Thoracic aorta endothelial cell (primary cell): ENCODE measurements at places on chromosomes 16 and 17. TPM values are rescaled to one million over a fixed set of nuclear protein-coding genes. Genes with fewer than 3 reads are reported as not detected.

The TBC1D26 gene
- total RNA-seq: not detected in 2 replicates

The GCGR gene
- not detected in 2 replicates for total RNA-seq

The PTX4 gene
- total RNA-seq: not detected in 2 replicates

The NDEL1 gene
- total RNA-seq: 61.8 and 62.6 TPM in 2 replicates

The BCL6B gene
- total RNA-seq: 86.7 and 109 TPM in 2 replicates

The CRAMP1 gene
- total RNA-seq: 16.0 and 20.3 TPM in 2 replicates

The KCNJ16 gene
- total RNA-seq: under 0.01 and 0.13 TPM in 2 replicates

The KRTAP4-9 gene
- not detected in 2 replicates for total RNA-seq

The CCDC78 gene
- 0.93 and 1.0 TPM in 2 replicates for total RNA-seq

The FBXW10B gene
- total RNA-seq: 0.22 and 0.27 TPM in 2 replicates

The LRRC75A gene
- total RNA-seq: 1.6 TPM in 2 replicates

The PRAC2 gene
- total RNA-seq: not detected in 2 replicates

The CCL8 gene
- total RNA-seq: not detected in 2 replicates

The STAC2 gene
- not detected in 2 replicates for total RNA-seq

The CCDC154 gene
- 0.07 TPM in 1 of 2 replicates, not detected in the other for total RNA-seq

The TPSG1 gene
- not detected in 2 replicates for total RNA-seq

The NKD1 gene
- total RNA-seq: under 0.01 and 0.07 TPM in 2 replicates

The CMTM2 gene
- not detected in 2 replicates for total RNA-seq

The NME2 gene
- 331 and 374 TPM in 2 replicates for total RNA-seq

The NDE1 gene
- total RNA-seq: 73.4 and 78.0 TPM in 2 replicates

The PAGR1 gene
- total RNA-seq: 25.6 and 26.3 TPM in 2 replicates

The CA10 gene
- not detected in 2 replicates for total RNA-seq

The MPP2 gene
- 0.66 and 1.8 TPM in 2 replicates for total RNA-seq

The EVI2A gene
- 0.80 and 1.3 TPM in 2 replicates for total RNA-seq

The SYT17 gene
- total RNA-seq: 0.53 and 0.65 TPM in 2 replicates

The ITPRIPL2 gene
- total RNA-seq: 41.9 and 46.5 TPM in 2 replicates

The SRL gene
- 0.07 and 0.13 TPM in 2 replicates for total RNA-seq

The CACNB1 gene
- total RNA-seq: 2.0 and 4.2 TPM in 2 replicates

The WNK4 gene
- total RNA-seq: 0.50 and 0.66 TPM in 2 replicates

The CNGB1 gene
- 0.07 and 0.53 TPM in 2 replicates for total RNA-seq

The NTN1 gene
- 0.07 and 0.13 TPM in 2 replicates for total RNA-seq

The FLYWCH2 gene
- 25.1 and 34.0 TPM in 2 replicates for total RNA-seq

The CBLN1 gene
- 0.22 TPM in 1 of 2 replicates, not detected in the other for total RNA-seq

The SGSH gene
- 28.9 and 29.3 TPM in 2 replicates for total RNA-seq

The SNX20 gene
- not detected in 2 replicates for total RNA-seq

The ABCA10 gene
- total RNA-seq: 0.80 and 1.0 TPM in 2 replicates
